ENCODE measurements at places on chromosomes 3 and 15.

GRCh38 chr15:25631971-25632370 is 193.1 kb upstream of the UBE3A start:
- no peak for DNase-seq

GRCh38 chr15:92652576-92652966 is 3.0 kb downstream of the FAM174B start:
- no peak for DNase-seq

DNA sequence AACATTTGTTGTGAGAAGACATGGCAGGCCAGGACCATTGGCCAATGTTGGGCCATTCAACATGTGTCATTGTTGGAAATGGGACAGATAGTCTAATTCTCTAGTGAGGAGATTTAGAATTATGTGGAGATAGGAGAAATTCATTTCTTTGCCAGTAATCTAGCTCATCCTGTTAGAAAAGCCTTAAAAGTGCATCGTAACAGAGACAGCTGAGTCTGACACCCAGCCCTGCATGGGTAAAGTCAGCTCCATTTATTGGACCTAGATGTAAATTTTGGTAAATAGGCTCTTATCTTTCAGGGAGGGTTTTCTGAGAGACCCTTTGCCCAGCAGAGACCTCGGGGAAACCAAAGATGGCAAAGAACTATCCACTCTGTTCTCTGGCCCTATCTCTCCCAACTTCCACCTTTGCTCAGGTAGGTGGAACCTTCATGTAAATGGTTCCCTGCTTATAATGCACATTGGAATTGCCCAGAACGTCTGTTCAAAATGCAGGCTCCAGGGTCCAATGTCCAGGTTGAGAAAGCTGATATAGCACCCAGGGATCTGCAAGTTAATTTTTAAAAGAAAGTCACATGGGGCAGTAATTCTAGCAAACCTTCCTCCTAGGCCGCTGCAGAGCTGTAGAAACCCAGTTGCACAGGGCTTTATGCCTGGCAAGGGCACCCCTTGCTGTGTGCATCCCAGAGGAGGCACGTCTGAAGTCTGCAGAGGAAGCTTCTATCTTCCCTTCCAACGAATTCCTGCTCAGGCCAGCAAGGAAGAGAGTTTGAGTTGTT is 365.9 kb upstream of the PROK2 start:
- no peak for DNase-seq

- DNase-seq = no peak
These were observed 42.1 kb upstream of the NOX5 start for GRCh38 chr15:68972201-68973065.

DNA sequence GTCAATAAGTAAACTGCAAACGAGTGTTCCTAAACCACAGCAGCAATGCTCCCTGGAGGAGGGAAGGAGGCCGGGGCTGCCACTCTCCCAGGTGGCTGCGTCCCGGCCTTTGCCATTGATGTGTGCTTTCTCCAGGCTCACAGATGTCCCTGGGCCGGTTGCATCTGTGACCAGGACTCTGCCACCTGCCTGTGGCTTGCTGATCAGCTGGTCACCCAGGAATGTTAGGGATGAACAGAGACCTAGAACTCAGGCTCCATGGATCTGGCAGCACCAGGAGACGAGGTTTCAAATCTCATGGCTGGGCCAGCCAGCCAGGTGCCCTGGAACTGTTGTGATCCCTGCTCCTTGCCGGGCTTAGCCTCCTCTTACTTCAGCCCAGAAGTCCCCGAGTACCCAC is 65.7 kb downstream of the KLF15 start:
- no peak for DNase-seq

DNA sequence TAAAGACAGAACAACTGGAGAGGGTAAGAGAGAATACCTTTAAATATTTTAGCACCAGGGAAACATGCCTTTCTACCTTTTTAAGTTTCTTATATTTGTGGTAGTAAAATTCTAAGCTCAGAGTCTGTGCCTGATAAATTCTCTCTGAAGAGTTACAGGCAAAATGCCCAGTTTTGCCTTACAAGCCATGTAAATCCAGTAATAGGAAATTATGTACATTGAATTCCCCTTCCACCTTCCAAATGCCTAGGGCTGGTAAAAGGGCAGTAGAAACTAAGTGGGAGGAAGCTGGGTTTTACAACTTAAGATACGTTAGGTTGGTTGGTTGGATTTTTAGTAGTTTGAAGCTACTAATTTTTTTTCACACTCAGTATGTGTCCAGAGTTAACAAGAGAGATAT is 43.1 kb upstream of the TP63 start:
- DNase-seq = no peak

DNA sequence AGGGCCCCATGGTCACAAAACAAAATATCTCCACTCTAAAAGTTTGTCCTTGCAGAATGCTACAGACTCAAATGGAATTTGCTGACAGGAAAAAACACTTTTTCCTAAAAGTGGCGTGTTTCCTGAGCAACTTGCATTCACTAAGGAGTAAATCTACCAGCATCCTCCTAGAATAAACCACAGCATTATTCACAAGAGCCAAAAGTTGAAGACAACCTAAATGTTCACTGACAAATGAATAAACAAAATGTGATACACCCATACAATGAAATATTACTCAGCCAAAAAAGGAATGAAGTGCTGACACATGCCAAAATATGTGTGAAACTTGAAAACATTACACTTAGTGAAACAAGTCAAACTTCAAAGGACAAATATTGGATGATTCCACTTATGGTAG is 28.9 kb downstream of the ITGB5 start:
- DNase-seq = peak; percentile 54

GRCh38 chr3:14117468-14118399 is 6.9 kb downstream of the CHCHD4 start:
- DNase-seq = no peak

DNA sequence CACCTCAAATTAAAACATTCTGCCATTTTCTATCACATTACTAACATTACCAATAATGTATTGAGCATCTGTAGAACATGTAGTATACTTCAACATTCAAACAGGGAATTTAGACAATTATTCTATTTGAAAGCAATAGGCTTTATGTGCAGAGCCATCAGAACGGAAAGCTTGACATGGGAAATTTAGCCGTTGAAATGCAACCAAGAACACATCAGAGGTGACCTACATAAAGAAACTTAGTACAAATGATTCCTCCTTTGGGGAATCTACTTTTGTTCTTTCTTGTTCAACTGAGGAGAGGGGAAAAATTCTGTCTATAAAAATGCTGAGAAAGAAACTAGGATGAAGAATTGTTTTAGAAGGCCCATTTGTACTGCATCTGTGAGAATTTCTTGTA is 38.6 kb upstream of the RBMS3 start:
- no peak for DNase-seq

DNA sequence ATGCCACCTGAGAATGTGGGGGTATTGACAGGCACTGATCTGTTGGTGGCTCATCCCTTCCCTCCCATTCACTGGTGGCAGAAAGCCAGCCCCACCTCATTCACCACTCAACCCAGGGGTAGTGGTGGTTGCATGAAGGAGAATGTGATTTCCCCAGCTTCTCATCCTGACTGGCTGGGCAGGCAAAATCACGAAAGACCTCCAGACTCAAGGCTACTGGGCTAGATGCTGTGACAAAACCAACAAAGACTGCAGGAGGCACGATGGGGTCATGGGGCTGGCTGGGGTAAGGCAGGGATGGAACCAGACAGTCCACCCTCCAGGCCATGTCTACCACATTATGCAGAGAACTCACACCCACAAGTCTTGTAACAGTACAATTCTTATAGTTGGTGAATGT is 33.9 kb downstream of the FSTL1 start:
- no peak for DNase-seq

DNA sequence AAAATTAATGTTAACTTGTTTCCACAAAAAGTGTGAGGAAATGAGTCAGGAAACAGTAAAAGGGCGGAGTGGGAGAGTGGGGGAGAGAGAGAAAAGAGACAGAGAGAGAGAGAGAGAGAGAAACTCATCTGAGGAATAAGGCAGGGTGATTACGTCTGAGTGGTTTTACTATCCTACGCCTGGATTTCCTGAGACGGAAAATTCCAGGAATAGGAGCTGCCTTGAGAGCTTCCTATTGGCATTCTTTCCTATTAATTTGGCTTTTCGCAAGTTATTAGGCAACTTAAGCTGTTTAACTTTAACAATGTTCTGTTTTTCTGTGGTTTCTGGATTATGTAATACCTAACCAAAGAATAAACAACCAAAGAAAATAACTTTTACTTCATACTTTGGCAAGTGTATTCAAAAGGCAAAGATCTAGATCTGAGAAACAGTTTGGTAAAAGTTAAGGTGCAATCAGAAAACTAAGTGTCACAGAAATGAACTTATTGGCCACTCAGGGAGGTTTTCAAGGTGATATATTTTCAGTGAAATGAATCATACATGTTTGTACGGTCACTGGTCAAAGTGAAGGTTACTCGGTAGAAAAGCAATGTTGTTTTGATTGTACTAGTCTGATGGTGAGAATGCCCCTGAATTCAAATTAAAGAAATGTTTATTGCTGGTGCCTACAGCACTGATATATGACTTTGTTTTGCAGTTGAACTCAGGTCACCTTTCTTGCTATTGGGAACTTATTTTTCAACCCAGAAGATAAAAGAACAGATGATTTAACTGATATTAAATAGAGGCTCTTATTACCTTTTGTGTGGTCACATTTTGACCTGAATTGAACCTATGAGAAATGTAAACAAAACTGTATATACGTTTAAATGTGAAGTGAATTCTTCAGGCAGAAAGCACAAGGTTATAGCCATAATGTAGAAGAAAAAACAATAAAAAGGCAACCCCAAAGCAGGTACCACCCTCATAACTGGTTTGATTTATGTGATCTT is 39.9 kb upstream of the TNFSF10 start:
- peak; percentile 82 for DNase-seq

GRCh38 chr3:127323581-127323980 is 35.7 kb upstream of the PRR20G start:
- DNase-seq = no peak

GRCh38 chr3:11733914-11734313 is 90.2 kb upstream of the VGLL4 start:
- DNase-seq = no peak

- DNase-seq = no peak
These were observed 515.6 kb upstream of the NR2F2 start for GRCh38 chr15:95814908-95815307.

DNA sequence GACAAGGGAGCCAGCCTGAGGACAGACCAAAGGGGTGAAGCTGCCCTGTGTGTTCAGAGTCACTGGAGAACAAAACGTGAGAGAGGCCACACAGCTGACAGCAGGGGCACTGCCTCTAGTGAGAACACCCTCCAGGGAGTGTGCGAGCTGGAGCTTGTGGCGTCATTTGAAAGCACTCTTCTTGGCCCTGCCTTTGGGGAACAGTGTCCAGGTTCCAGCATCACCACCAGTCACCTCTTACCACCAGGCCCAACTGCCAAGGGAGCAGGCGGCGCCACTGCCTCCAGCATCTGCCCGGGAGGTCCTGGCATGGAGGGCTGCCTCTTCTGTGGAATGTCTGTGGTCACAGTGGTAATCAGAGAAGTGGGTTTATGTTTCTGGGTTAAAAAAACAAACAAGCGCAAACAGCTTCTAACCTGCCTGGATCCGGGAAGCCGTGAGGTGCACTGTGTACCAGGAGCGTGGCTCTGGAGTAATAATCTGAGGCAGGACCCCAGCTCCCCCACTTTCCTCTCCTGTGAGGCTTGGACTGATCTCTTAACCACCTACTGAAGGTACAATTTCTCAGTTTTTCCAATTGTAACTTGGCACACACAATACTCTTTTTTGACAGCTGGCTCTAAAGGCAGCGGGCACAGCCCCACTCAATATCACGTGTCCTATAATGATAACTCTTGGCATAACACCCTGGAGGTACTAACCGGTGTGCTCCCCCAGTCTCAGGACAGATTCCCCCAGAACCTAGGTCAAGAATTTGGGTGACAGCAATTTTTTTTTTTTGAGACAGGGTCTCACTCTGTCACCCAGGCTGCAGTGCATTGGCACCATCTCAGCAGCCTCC is 32.2 kb upstream of the CDCP1 start:
- DNase-seq = no peak

GRCh38 chr3:12443781-12444522 is 40.3 kb upstream of the TSEN2 start:
- no peak for DNase-seq

DNA sequence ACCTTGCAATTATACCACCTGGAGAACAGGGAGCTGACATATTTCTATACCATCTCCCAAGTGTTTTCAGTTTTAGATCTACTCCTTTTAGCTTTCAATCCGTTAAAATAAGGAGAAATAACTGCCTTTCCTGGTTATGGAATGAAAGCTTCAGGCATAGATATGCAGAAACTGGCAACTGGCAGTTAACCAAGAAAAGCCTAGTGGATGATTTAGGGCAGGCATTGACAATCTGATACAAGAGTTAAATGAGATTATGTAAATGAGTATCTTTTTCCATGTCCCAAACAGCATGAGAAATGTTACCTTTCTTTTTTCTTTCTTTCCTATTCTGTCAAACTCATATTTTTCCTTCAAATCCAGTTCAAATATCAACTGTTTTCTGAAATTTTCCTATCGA is 689.1 kb upstream of the DPPA4 start:
- peak; percentile 4 for DNase-seq

DNA sequence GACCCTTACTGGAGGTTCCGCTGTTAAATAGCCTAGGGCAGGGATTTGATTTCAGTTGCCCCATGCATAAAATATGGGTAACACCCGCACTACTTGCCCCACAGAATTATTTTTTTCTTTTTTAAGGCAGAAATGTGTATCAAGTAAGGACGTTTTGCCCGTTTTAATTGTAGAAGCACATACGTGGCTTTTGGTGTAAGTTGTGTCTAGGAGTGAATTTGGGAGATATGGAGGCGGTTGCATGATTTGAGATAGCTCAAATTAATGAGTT is 636 bp upstream of the LRRC58 start:
- no peak for DNase-seq

DNA sequence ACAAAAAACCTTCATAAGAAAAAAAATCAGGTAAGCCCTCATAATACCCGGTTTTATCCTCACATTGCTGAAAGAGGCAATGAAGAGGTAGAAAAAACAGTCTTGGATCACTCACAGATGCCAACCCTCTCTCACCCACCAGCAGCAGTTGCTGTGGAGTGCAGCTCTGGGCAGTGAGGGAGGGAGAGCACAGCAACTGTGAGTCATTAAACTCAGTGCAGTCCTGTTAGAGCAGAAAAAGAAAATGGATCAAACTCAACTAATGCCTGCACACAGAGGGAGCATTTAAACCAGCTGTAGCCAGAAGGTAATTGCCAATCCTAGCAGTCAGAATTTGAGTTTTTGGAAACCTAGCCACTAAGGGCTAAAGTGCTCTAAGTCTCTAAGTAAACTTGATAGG is 1050.6 kb upstream of the ALCAM start:
- peak; percentile 4 for DNase-seq

GRCh38 chr3:22360970-22361369 is 610.0 kb upstream of the ZNF385D start:
- DNase-seq = peak; percentile 52

DNA sequence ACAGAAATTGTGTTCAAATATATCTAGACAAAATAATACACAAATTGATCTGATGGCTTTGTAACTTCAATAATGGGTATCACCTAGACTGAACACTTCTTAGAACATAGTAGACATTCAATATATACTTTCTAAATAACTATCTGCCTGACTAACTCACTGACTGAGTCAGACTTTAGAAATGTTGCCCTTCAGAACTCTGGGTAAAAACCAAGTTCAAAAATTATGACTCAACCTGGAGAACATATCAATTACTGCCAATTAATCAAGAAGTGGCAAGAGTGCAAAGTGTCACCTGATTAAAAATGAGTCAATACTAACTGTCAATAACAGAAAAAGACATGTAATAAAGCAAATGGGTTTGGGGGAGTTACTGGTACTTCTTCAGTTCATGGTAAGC is 144.6 kb upstream of the TMCO5A start:
- DNase-seq = peak; percentile 69

Measured in stromal cell of bone marrow (primary cell).